C1 segment of cervical spinal cord (tissue), 14 donors: ENCODE measurements at places on chromosomes 12 and 14.

GRCh38 chr14:101520621-101521472 is 40.4 kb upstream of the DIO3 start:
- DNase-seq = no peak

DNA sequence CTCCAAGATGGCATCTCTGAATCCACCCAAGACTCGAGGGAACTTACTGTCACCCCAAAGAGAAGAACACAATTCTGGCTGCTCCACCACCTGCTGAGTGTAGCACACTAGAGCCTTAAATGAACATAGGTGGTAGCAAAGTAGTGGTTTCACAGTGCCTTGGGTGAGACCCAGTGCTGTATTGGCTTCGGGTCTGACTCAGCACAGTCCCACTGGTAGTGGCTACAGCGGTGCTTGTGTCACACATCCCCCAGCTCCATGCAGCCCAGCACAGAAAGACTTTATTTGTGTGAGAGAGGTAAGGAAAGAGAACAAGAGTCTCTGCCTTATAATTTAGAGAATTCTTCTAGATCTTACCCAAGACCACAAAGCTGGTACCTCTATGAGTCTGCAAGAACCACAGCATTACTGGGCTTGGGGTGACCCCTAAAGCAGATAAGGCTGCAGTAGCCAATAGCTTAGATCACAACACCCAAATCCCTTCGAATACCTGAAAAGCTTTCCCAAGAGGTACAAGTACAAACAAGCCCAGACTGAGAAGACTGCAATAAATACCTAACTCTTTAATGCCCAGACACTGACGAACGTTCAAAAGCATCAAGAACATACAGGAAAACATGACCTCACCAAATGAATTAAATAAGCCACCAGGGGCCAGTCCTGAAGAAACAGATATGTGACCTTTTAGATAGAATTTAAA is 83.3 kb upstream of the SLC38A4 start:
- no peak for DNase-seq

DNA sequence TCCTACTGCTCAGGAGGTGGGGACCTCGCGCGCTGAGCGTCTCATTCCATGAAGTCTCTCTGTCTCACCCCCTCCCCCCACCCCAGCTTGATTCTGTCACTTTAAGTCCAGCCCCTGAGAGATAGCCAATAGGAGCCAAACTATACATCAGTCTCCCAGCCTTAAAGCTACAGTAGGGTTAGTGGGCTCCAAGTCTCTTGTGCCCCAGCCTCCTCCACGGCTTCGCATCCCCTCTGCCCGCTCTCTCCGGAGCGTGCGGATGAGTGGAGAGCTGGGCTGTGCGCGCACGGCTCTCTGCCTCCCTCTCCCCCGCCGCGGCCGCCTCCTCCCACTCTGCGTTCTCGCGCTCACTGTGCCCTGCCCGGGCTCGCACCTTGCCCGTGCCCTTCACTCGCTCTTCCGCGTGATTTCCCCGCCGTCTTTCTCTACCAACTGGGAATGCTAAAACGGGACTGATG is at the start of gene ESRRB:
ESRRB (plus strand) TSS at position 191 of the 458 bp plus-strand sequence; CDS start at position 456, 265 bp downstream.
- no peak for DNase-seq

GRCh38 chr12:10409392-10409791 is at the start of gene KLRC4:
Gene KLRC4 (minus strand): TSS chr12:10409757. CDS start chr12:10409575, 182 bp downstream.
- DNase-seq = no peak

DNA sequence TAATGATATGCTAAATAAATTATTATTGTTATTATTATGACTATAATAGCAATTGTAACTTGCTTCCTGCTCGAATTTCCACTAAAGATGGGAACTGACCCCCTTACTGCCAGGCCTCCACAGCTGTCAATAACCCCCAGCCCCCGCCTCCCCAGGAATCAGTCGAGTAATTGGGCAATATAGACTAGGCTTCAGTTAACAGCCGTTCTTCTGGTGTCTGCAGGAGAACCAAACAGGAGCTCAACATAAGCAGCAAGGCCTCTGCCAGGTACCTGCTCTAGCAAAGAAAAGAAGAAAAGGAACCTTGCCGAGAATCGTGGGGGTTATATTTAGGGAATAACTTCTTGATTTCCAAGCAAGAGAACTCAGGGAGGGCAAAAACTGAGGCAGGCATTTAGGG is 21.8 kb downstream of the HOXC4 start:
- no peak for DNase-seq
